Lower lobe of right lung (tissue), 2 donors: ENCODE measurements at places on chromosomes 5 and 9.

DNA sequence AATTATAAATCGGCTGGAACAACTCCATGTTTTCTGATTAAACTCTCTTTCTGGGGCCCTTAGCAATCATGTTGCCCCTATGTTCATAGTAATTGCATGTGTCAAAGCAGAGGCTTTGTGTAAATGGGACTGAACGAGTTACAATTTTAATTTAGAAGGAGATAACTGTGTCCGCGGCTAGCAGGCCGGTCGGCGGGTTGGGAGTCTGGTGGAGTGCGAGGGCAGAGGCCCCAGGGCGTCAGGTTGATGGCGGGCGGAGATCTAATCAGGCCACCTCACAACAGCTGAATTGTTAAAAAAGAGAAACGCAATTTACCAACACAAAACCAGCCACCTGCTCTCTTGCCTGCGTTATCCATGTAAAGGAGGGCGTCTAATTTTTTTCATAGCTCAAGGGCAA lies 134.9 kb upstream of the LPCAT1 start:
- no peak for DNase-seq

DNA sequence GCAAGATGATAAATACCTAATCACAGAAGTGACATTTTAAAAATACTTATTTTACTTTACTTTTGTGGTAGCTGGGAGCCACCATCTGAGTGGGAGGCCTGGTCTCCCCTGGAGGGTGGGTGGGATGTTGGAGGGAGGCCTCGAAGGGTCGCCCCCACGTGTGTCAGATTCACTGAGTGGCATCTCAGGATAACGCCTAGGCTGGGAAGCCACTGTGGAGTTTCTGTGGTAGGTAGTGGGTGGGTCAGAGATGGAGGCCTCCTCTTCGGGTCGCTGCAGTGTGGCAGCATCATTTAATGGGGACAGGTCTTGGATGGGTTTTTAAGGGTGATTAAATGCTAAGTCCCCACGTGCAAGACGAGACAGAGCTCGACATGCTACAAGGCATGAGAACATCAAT lies 1154.8 kb upstream of the CDH18 start:
- DNase-seq: no peak

GRCh38 chr9:69569738-69570451 lies 102.3 kb downstream of the APBA1 start:
- no peak for DNase-seq

- peak; percentile 74 for DNase-seq
Measured at GRCh38 chr9:135343837-135344522, 135.6 kb upstream of the PPP1R26 start.

DNA sequence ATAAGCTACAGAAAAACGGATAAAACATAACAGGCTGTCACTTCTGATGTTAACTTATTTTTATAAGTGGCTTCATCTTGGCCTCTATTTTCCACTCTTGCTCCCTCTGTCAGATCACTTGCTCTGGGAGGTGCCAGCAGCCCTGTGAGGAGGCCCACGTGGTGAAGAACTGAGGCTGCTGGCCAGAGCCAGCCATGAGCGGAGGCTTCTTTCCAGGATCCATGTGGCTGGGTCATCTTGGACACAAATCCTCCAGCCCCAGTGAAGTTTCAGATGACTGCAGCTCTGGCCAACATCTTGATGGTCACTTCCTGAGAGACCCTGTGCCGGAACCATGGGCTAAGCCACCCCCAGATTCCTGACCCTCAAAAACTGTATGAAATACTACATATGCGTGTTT lies 7.5 kb upstream of the CMBL start:
- no peak for DNase-seq

GRCh38 chr5:652023-652515 lies 39.9 kb downstream of the CEP72 start:
- DNase-seq: peak; percentile 36

DNA sequence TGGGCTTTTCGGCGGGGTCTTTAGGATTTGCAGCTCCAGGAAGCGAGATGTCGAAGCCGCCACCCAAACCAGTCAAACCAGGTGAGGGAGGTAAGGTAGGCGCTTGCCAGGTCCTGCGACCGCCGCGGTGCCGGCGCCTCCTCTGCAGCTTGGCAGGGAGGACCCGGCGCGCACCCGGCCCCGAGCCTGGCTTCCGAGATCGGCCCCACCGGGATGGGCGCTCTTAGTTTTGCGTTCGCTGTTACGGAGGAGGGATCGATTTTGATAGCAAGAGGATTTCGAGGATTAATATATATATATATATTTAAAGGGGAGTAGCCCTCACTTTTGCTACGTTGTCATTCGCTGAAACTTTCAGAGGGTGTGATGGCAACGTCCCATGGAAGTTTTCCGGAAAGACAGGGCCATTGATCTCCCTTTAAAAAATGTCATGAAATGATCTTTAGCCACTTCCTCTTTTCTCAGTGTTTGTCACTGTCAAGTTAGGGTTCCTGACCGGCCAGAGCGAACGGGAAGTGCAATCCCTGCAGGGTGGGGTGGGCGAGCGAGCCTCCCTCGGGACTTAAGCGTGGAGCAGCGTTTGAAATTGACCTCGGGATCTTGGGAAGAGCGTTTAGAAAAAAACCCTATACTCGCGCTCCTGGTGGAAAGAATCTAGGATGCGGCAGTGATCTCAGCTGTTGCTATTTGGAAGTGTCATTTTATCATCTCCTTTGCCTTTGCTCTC lies 495 bp downstream of the OSTF1 start:
- peak; percentile 87 for DNase-seq

DNA sequence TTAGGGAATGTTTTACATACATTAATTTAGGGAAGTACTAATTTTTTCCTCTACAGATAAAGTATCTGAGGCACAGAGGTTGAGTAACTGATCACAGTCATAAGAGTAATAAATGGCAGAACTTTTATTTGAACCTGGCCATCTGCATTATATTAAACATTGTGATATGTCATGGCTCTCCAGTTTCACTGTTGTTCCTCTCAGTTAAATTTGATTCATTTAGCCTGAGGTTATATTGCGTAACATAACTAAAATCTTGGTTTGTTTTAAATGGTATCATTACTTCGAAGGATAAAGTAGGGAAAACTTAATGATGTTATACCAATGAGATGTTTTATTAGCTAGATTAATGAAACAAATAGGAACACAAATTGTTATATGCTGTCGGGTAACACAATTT lies 284.4 kb downstream of the KDM4C start:
- DNase-seq: no peak

GRCh38 chr5:28575368-28575767 lies 1537.0 kb upstream of the CDH9 start:
- no peak for DNase-seq

- DNase-seq: no peak
Measured at GRCh38 chr5:79237740-79238560, 2.0 kb downstream of the JMY start.

DNA sequence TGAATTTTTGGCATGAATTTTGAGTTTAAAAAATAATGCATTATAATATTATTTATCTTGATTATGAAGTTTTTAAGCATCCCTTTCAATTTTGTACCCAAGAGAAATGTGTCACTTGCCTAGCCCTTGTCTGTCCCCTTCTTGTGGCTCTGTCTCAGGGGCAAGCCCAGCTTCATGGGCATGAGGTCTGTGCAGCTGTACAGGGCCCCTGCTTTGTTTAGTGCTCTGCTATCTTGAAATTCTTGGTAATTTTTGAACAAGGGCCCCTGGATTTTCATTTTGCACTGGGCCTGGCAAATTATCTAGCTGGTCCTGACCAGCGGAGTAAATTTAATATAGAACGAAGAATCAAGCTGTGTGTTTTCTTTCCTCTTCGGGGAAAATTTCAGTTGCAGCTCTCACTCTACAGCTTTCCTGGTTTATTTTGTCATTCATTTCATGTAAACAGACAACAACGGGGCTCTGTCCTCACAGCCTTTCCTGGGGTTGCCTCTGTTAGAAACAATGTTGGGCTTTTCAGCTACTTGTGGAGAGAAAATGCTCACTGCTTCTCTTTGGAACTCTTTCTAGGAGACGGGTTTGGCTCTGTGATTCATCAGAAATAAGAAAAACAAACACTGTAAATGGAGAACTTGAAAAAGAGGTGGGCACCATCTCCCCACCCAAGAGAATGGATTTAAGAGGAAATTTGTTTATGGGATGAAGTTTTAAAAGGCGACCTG lies 41.1 kb downstream of the LIX1 start:
- DNase-seq: no peak

- DNase-seq: no peak
Measured at GRCh38 chr5:83472213-83472507, 616 bp downstream of the VCAN start.

DNA sequence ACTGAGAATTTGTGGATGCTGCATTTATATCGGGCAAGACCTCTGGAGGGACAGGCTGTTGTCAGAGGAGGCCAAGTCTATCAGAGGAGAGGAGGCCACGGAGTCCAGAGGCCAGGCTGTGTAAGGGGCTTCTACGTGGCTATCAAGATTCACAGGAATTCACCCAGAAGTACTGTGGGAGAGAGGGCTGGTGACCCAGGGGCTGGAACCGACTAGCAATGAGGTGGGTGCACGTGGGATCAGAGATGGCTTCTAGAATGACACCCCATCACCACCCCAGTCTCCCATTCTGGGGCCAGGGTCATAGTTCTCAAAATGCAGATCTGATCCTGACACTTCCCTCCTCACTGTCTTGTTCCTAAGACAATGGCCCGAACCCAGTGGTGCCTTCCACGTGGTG lies 61.2 kb upstream of the PHYKPL start:
- DNase-seq: peak; percentile 10

- DNase-seq: no peak
Measured at GRCh38 chr5:111299067-111299481, 74.9 kb downstream of the CAMK4 start.

DNA sequence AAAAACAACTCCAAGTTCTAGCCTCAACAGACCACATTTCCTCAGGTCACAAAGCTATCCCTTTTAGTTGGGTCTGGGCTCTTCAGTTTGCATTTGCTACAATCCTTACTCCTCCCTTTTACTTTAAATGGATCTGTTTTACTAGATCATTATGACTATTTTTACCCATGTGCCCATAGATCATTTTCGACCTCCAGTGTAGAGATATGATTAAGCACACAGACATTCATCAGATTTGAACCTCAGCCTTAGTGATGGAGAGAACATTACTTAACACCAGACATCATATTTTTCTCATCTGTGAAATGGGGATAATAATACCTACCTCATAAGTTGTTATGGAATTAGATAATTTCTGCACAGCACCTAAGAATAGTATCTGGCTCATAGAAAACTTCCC lies 141.9 kb downstream of the NPR3 start:
- DNase-seq: no peak

- no peak for DNase-seq
Measured at GRCh38 chr9:20513126-20513913, 109.0 kb downstream of the MLLT3 start.

DNA sequence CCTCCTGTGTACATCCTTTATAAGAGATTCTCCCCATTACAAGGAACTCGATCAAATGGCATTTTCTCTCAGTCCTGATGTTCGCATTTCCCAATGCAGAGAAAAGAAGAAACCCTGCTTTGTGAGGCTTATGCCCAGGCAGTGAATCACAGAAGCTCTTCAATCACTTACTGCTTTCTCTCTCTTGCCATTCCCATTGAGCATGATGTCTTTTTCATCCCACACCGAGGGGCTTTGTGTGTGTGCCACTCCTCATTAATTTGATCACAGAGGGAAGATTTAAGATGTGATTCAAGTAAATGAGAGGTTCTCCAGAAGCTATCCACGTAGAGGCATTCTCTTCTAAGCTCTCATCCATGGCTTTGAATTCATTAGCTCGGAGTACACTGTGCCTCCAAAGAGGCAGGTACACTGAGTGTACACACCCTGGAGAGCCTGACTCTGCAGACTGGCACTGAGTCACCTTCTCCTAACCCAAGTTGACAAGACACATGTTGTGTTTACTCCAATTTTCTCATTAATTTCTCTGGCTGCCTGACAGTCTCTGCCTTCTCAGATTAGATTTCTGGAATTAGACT lies 45.4 kb downstream of the MFAP3 start:
- no peak for DNase-seq

DNA sequence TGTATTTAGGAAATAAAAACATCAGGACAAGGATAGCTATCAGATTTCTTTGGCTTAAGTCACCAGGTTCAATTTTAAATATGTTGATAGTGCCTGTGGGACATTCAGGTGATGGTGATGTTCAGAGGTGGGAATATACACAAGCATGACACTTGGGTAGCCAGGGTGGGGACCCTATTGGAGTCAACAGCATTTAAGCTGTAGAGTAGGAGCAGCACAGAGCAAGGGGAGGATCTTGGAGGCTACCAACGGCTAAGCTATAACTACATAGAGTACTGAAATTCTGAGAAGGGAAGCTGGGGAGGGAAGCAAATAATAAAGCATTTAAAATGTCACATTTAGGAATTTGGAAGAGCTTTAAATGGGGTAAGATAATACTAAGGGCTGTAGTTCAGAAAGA lies 177.7 kb downstream of the CPLANE1 start:
- no peak for DNase-seq

DNA sequence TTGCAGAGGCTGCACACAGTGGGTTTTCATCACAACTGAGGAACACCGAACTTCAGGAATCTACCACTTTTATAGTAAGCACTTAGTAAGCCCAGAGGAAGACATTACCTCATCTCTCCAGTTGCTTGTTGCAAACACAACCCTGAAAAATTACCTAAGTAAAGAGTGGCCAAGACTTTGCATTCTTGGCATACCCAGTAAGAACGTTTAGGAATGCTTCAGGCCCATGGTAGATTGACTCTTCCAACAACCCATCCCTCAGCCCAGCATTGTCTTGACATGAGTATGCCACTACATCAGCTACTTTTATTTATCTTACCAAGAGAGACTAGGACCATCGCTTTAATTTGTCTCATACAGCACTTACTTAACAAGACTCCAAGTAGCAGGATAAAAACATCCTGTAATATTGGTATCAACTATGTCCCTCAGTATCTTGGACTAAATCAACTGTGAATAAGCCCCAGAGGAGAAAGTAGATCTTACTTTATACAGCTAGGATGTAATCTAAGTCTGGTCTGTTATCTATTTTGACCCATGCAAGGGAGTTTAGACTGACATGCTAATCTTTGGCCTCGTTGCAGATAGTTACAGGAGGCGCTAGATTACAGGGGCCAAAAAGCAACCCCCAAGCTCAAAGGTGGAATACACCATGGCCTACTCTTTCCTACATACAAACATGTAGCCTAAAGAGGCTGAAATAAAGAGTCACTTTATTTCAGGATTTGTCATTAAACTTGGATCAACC lies 114.9 kb downstream of the INVS start:
- no peak for DNase-seq

DNA sequence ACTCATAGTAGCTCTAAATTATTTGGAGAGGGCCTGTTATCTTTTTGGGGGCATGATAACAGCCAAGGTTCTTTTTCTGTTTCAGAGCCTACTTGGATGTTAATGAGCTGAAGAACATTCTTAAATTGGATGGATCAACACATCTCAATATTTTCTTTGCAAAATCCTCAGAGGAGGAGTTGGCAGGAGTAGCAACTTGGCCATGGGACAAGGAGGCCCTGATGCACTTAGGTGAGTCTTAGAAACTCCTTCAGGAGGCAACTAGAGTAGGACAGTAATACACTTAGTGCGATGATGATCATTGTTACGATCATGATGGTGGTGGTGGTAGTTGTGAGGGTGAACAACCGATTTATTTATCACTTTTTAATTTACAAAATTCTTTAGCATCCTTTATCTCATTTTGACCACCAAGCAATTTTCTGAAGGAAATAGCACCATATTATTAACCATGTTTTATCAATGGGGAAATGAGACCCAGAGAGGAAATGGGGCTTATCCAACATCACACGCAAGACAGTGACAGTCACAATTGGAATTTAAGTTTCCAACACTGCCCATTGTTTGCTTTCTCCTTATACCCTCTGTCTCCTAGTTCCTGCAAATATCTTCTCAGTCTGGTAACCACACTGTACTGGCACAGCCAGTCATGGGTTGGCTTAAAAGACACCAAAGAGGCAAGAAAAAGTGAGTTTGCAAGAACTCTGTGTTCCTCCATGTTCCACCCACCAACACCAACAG lies 54.0 kb downstream of the PAPPA start:
- DNase-seq: no peak
